ENCODE measurements at places on chromosomes 2 and 18.

DNA sequence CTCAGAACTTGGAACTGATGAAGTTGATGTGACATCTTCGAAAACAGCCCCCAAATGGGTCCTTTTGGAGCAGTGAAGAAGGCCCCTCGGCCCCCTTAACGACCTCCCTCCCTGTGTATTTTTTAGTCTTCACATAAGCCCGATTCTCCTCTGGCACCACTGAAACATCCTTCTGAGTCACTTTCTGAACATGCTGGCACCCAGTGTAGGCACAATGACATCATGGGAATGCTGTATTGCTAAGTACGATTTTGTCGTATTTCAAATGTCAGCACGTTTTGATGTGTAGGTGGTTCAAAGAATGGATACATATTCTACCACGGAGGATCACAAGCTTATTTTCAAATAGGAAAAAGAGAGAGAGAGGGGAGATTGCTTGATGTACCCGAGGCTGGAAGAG, 111.7 kb upstream of the RIOK3 start:
- no peaks in the 10 kb centered on the region for H3K4me1 ChIP-seq
- no peak for DNase-seq
- H3K27ac ChIP-seq: peak overlapping the region; percentile 61
- H3K27me3 ChIP-seq: no peaks in the 10 kb centered on the region
- H3K36me3 ChIP-seq: no peaks in the 10 kb centered on the region

- no peak for DNase-seq
- no peaks in the 10 kb centered on the region for H3K27me3 ChIP-seq
- no peaks in the 10 kb centered on the region for H3K36me3 ChIP-seq
- H3K27ac ChIP-seq: no peak overlapping the region
- H3K4me3 ChIP-seq: no peak overlapping the region
These were observed 158.0 kb upstream of the TWIST2 start for GRCh38 chr2:238689871-238690389.

DNA sequence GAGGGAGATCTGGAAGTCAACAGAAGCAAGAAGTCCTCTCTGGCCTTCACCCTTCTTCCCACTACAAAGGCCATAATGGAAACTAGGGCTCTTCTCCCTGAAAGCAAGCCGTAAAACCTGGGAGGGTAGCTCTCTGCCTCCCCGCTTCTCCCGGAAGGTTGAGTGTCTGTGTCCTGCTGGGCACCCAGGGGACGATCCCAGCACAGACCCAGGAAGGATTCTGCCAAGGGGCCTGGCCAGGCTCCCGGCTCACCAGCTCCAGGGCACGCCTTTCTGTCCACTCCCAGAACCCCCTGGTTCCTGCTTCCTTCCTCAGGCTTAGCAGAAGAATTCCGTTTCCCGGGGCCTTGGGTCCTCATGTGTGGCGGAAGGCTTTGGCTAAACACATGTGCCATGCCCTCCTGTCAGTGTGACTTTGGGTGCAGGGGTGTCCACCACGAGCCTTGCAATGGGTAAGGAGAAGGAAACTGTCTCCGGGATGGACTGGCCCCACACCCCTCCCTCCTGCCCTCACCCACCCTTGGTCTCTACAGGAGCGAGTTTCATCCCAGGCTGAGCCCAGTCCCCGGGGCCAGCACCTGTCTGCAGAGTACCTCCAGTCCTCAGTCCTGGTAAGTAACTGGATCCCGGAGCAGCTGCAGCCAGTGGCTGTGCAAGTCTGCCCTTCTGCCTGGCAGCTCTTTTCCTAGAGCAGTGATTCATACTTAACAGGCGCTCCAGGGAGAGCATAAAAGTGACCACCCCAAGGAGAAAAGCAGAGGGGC, 135.8 kb downstream of the TPO start:
- H3K36me3 ChIP-seq: no peaks in the 10 kb centered on the region
- H3K27me3 ChIP-seq: no peaks in the 10 kb centered on the region

DNA sequence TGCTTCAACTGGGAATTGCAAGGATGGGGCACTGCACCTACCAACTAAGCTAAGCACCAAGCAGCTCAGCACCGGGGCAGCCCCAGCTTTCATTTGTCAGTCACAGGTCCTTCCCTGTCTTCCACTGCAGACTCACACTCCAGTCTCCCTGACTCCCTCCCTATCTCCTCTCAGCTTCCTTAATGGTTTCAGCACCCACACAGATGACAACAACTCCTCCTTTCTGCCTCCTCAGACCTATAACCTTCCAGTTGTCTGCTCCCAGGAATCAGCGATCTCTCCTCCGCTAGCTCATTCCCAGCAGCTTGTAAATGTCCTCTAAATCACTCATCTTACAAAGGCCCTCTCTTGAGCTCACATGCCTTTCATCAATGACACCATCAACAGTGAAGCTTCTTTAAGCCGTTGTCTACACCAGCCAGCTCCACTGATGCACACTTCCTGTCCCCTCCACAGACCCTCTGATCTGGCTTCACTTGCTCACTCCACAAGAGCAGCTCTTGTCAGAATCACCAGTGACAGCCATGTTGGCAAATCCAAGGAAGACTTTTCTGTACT, 32.1 kb downstream of the CLASP1 start:
- DNase-seq: no peak
- no peak overlapping the region for H3K27ac ChIP-seq
- H3K36me3 ChIP-seq: peaks cover 26% of the 10 kb centered on the region
- H3K4me1 ChIP-seq: no peaks in the 10 kb centered on the region

GRCh38 chr2:141506135-141506534, 624.7 kb downstream of the LRP1B start:
- H3K4me3 ChIP-seq: no peak overlapping the region
- no peaks in the 10 kb centered on the region for H3K27me3 ChIP-seq
- H3K36me3 ChIP-seq: no peaks in the 10 kb centered on the region
- DNase-seq: no peak
- no peaks in the 10 kb centered on the region for H3K4me1 ChIP-seq

DNA sequence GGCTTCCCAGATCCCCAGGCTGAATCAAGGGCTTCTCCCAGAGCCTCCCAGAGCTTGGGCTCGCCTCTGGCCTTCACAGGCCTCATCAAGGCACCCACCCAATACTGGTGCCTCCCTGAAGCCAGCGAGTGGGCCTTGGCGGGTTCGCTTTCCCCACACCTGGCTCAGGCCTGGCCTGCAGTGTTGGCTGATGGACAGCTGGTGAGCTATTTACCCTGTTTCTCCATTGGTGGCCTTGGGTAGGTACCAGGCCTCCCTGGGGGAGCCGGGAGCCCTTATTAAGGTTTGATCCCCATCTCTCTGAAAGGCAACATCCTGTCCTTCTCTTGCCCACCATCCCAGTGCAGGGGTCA, 18.2 kb upstream of the DUSP2 start:
- no peaks in the 10 kb centered on the region for H3K27me3 ChIP-seq
- DNase-seq: no peak
- H3K4me3 ChIP-seq: no peak overlapping the region
- peak overlapping the region; percentile 22 for H3K27ac ChIP-seq
- H3K36me3 ChIP-seq: no peaks in the 10 kb centered on the region

DNA sequence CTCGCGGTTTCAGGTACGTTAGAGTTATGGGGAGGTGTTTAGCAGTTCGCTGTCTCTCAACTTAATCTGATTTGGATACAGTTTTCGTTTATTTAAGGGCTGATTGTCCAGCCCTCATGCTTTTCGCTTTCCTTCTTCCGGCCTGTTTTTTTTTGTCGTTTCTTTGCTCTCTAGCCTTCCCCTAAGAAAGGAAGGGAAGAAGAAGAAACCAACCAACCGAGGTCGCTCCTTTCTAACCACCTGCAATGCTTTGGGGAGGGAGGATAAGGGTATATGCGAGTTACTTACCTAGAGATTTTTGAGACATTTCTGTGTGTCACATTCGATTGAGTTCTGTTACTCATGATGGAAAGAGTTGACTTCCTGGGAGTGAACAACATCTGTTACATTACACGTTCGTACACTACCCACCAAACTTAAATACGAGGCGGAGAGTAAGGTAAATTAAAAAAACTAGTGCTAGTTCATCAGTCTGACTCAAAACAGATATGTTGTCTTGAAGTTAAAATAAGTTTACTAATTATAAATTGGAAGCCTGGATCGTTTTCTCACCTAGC, 918 bp downstream of the EIF5B start:
- H3K36me3 ChIP-seq: no peaks in the 10 kb centered on the region
- DNase-seq: no peak
- H3K27ac ChIP-seq: peak overlapping the region; percentile 94
- peak overlapping the region; percentile 70 for H3K4me3 ChIP-seq
- H3K4me1 ChIP-seq: peaks cover 13% of the 10 kb centered on the region
- no peaks in the 10 kb centered on the region for H3K27me3 ChIP-seq

GRCh38 chr18:67300498-67300897, 216.0 kb downstream of the DSEL start:
- H3K4me1 ChIP-seq: no peaks in the 10 kb centered on the region
- DNase-seq: no peak
- no peaks in the 10 kb centered on the region for H3K27me3 ChIP-seq
- no peak overlapping the region for H3K27ac ChIP-seq
- H3K4me3 ChIP-seq: no peak overlapping the region

DNA sequence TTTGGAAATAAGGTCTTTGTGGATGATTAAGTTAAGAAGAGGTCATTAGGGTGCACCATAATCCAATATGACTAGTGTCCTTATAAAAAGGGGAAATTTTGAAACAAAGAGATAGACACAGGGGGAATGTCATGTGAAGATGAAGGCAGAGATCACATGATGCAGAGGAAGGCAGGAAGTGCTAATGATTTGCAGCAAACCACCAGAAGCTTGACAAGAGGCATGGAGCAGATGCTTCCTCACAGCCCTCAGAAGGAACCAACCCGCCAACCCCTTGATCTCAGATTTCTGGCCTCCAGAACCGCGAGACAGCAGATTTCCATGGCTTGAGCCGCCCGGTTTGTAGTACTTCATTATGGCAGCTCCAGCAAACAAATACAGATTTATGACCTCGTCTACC, 17.4 kb upstream of the SMARCAL1 start:
- no peaks in the 10 kb centered on the region for H3K27me3 ChIP-seq
- H3K27ac ChIP-seq: no peak overlapping the region
- H3K4me3 ChIP-seq: no peak overlapping the region
- no peaks in the 10 kb centered on the region for H3K36me3 ChIP-seq

GRCh38 chr2:19810637-19811036, 91.1 kb downstream of the TTC32 start:
- no peak overlapping the region for H3K27ac ChIP-seq
- DNase-seq: no peak
- no peaks in the 10 kb centered on the region for H3K4me1 ChIP-seq
- H3K36me3 ChIP-seq: no peaks in the 10 kb centered on the region

GRCh38 chr2:79833235-79833878, 320.5 kb downstream of the CTNNA2 start:
- no peaks in the 10 kb centered on the region for H3K4me1 ChIP-seq
- H3K27me3 ChIP-seq: no peaks in the 10 kb centered on the region
- DNase-seq: no peak

DNA sequence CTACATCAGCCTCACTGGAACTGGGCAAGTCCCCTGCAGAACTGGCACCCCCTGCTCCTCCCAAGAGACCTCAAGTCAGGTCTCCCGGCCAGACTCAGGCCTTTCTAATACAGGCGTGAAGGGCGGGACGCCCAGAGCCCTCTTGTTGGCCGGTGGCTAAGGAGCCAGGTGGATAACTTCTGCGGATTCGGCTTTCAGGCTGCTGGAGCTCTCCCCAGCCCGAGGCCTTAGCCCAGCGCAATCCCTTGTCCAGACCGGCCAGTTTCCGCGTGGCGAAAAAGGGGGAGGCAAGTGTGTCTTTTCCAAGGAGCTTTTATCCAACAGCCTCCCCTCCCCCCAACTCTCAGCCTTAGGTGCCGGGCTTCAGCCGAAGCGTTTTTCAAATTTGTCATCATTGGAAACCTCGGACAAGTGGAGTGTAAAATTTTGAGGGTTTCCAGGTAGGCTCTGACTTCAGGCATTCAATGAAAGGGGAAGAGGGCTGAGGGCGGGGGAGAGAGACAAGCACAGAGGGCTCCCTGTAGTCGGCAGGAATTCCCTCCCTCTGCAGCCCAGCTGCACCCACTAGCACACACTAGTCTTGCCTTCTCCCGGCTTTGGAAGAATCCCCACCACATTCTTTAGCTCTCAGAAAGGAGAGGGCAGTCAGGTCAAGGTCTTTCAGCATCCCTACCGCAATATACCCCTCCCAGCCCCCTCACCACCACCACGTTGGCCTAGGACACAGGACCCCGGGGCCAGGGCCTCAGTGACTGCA, 9.5 kb upstream of the SATB2 start:
- no peaks in the 10 kb centered on the region for H3K36me3 ChIP-seq
- peaks cover 100% of the 10 kb centered on the region for H3K27me3 ChIP-seq
- peaks cover 20% of the 10 kb centered on the region for H3K4me1 ChIP-seq
- no peak overlapping the region for H3K4me3 ChIP-seq
- DNase-seq: no peak

DNA sequence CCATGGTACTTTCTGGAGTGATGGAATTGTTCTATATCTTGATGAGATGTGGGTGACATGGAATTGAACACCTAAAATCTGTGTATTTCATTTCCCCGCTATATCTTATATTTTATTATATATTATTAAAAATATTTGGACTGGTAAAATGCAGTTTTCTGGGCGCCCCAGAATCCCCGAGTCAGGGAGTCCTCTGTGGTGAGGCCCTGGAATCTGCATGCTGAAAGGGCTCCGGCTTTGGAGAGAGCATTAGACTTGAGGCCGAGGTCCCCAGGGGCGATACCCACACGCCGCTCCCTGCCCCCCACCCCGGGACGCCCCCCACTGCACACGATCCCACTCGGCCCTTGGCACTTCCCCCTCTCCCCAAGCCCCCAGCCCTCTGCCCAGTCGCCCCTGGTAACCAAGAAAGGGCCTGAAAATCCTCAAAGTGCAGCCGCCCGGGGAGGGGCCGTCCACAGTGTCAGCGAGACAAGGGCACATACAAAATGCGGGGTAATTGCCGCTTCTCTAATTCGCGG, 126.0 kb downstream of the ZFP36L2 start:
- H3K4me3 ChIP-seq: peak overlapping the region; percentile 48
- no peak for DNase-seq
- H3K27ac ChIP-seq: peak overlapping the region; percentile 89
- no peaks in the 10 kb centered on the region for H3K27me3 ChIP-seq
- H3K4me1 ChIP-seq: peaks cover 26% of the 10 kb centered on the region

DNA sequence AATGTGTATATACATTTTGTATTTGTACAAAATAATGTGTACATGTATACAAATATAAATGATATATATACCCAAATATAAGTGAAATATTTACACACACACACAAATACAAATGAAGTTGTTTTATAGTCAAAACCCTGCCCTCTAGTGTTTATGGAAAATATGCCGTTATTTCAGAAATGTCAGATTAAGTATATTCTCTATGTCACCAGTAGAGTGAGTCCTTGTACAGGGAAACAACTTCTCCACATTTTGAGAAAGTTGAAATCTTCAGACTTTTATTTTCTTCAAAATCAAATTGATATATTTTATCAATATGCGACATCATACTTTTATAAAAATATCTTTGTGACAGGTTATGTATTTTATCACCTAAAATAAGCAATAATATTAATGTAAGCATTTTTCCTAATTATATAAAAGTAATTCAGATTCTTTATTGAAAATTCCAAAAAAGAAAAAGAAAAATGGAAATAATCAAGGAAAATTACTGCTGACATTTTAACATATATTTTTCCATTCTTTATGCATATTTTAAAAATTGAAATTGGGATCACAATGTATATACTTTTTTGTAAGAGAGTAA, 22.4 kb downstream of the ARL6IP6 start:
- H3K4me3 ChIP-seq: no peak overlapping the region
- no peaks in the 10 kb centered on the region for H3K36me3 ChIP-seq
- no peaks in the 10 kb centered on the region for H3K4me1 ChIP-seq
- H3K27me3 ChIP-seq: no peaks in the 10 kb centered on the region

GRCh38 chr2:48483506-48483905, 46.4 kb upstream of the STON1 start:
- peak overlapping the region; percentile 75 for H3K27ac ChIP-seq
- peaks cover 59% of the 10 kb centered on the region for H3K36me3 ChIP-seq
- no peak for DNase-seq
- H3K27me3 ChIP-seq: no peaks in the 10 kb centered on the region

- peak within 1 kb of the TSS; percentile 71 for H3K27ac ChIP-seq
- no peaks in the 10 kb centered on the region for H3K27me3 ChIP-seq
- peaks cover 4% of the 10 kb centered on the region for H3K4me1 ChIP-seq
- peak; percentile 25 for DNase-seq
These were observed at the start of gene SP140 for GRCh38 chr2:230225486-230225885. TSS of gene SP140 (plus strand) at chr2:230225736. CDS start at chr2:230225845, 109 bp downstream.
